Activated CD8-positive, alpha-beta memory T cell treated with anti-CD3 and anti-CD28 coated beads, Interleukin-2, amount 10 ng/mL, durations not matched to agents 7 days and 5 days (primary cell): ENCODE measurements at places on chromosomes 5 and 9.

GRCh38 chr5:74502479-74502950 lies 138.0 kb downstream of the ENC1 start:
- no peak for DNase-seq

DNA sequence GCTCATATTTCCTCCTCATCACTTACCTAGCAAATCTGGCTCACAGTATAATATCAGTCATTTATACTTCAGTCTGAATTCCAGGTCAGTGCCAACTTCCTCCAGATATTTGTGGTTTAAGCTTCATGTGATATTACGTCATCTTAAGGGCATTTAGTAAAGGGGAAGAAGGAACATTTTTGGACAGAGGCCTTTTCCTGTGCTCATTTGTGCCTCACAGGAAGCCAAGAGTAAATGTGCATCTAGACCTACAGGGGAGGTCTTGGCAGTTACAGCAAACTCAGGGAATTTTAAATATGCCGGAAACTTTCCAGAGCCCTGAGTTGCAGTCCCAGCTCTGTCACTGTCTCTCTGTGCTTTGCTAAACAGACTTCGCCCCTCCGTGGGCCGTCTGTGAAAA lies 12.3 kb upstream of the KCNIP1 start:
- no peak for DNase-seq

DNA sequence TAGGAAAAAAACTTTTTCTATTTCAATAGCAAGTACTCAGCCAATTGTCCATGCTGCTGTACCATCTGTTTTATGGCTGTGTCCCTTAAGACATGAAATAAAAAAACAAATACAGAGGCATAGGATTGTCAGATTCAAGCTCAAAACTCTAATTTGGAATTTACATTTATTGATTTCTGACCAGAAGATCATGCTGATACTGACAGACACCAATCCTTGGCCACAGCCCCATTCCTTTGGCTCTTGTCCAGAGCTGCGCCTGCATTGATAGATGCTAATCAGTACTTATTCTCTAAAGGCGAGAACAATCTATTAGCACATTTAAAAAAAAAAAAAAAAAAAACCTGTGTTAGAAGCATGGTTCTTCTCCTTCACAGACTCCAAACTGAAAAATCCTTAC lies 384.6 kb downstream of the TMEM232 start:
- DNase-seq = no peak

DNA sequence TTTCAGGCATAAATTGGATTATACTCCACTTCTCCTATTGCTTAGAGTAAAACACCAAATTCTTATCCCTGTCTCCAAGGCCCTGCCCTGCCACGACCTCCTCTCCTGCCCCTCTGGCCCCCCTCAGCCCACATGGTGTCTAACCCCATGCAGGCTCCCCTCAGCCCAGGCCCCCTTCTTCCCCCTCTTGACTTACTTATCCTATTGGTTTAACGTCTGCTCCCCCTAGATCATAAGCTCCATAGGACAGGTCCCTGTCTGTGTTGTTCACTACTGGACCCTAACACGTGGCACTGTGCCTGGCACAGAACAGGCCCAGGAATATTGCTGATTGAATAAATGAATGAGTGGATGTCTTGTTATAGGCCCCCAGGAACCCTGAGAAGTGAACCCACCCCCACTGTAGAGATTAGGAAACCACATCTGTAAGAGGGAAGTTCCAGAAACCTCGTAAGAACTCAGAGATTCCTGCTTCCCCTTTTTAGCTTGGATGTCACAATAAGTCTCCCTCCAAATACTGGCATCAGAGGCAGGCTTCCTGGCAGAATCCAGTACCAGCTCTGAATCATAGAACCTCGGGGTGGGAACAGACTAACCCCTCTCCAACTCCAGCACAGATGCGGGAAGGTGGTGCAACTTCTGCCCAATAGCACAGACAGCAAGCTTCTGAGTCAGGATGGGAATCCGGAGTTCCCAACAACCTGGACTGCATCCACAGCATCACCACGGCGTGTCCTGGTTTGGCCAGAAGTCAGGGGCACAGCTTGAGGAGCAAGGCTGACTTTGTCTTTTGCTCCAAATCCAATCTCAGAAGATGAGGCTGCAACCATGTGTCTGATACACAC lies 31.5 kb downstream of the HRH2 start:
- no peak for DNase-seq

DNA sequence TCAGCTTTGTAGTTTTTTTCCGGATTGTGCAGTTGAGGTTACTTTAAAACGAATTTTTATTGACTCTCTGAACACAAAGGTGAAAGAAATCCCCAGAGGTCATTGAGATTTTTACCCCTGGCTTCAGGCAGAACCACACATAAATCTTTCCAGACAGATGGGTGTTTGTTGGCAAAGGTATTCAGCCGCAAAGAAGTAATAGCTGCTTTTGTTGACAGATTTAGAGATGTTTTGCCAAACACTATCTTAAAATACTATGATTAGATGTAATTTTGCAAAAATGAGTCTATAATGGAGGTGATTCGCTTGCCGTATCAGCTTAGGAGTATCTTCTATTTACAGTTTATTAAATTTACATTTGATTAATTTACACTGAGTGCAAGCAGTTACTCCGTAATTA lies 418.3 kb upstream of the CLINT1 start:
- no peak for DNase-seq

GRCh38 chr5:27814983-27815382 lies 776.6 kb upstream of the CDH9 start:
- no peak for DNase-seq

DNA sequence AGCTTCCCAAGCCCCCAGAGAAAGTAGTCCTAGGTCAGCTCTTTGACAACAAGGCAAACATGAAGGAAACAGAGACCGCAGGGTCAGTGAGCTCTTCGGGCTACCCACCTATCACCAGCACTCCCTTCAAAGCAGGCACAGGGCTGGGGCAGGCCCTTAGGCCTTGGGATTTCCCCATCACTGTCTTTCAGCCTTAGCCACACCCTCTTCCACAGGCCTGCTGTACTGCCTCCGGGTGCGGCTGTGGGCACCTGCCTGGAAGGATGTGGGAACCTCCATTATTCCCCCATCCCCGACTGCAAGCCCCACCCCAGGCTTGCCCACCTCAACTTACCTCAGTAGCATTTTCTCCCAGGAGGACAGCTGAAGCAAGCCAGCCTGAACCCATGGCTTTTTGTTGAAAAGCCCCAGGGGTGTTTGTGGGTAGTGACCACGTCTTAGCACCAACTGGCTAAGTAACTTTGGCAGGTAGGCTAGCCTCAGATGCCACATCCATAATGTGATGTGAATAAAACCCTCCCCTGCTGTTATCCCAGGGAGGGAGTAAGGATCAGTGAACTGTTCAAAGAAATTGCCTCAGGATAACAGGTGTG lies 100.2 kb downstream of the PIK3R1 start:
- DNase-seq = peak; percentile 71

GRCh38 chr5:63053019-63053638 lies 474.5 kb downstream of the LRRC70 start:
- no peak for DNase-seq

DNA sequence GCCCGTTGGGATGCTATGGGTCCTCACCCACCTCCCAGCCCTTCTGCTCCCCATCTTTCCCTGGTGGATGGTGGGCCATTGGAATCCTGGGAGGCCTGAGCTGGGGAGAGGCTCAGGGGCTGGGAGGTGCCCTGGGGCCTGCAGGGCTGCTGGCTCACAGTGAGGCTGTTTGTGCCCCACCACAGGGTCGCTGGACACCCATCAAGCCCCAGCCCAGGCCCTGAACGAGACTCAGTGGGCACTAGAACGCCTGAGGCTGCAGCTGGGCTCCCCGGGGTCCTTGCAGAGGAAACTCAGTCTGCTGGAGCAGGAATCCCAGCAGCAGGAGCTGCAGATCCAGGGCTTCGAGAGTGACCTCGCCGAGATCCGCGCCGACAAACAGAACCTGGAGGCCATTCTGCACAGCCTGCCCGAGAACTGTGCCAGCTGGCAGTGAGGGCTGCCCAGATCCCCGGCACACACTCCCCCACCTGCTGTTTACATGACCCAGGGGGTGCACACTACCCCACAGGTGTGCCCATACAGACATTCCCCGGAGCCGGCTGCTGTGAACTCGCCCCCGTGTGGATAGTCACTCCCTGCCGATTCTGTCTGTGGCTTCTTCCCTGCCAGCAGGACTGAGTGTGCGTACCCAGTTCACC lies 4.9 kb upstream of the AIF1L start:
- no peak for DNase-seq

DNA sequence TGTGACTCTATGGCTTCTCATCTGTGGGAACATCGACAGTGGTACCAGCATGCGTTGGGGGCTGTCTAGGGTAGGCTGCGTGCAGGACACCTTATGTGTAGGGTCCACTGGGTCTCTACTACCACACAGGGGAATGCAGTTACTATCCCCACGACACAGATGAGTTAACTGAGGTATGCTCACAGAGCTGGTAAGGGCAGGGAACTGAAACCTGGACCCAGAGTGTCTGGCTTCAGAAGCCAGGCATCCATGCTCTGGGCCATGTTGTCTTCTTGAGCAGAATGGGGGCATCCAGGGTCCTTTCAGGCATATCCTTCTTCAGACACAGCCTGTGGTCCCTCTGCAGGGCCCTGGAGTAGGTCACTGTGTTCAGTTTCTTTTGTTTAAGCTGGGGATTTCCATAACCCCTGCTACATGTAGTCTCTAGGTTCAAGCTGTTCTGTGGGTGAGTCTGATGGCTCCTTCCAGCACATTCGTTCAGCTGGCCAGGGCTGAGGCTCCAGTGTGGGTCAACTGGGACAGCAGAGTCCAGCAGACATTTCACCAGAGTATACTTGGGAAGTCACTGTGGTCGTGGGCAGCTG lies 148.8 kb downstream of the GADD45G start:
- DNase-seq = no peak

DNA sequence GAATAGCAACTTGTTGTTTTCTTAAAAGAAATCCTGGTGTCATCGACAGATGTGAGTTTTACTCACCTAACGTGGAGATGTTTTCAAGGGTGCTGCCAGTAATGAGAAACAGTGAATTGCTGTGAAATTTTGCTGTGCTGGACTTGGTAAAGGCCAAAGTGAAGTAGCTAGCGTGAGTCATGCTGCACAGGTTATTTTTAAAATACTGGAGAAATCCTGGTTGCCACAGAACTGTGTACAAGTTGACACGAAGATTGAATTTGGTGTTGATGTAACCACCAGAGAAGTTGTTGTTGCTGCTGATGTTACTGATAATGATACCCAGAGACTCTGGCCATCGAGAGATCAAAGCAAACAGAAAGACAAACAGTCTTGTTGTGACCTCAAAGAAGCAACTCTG lies 187.9 kb upstream of the NFIL3 start:
- DNase-seq = no peak

- no peak for DNase-seq
Observed at GRCh38 chr5:118937393-118938061, 50.8 kb downstream of the DTWD2 start.

DNA sequence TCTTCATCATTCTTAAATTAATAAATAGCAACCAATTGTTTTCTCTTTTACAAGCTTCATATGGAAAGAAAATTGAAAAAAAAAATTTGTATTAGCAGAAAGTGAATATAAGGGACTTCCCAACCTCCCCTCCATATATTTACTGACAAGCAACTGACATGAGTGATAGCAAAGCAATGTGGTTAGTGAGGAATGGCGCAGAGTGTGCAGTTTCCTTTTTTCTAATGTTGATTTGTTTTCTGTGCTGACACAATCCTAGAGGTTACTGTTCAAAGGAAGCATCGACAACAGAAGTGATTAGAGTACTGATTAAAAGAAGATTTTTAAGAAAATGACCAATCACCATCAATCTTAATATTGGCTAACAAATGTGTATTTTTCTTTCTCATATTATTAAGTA lies 1.7 kb upstream of the PTGER4 start:
- DNase-seq = no peak

DNA sequence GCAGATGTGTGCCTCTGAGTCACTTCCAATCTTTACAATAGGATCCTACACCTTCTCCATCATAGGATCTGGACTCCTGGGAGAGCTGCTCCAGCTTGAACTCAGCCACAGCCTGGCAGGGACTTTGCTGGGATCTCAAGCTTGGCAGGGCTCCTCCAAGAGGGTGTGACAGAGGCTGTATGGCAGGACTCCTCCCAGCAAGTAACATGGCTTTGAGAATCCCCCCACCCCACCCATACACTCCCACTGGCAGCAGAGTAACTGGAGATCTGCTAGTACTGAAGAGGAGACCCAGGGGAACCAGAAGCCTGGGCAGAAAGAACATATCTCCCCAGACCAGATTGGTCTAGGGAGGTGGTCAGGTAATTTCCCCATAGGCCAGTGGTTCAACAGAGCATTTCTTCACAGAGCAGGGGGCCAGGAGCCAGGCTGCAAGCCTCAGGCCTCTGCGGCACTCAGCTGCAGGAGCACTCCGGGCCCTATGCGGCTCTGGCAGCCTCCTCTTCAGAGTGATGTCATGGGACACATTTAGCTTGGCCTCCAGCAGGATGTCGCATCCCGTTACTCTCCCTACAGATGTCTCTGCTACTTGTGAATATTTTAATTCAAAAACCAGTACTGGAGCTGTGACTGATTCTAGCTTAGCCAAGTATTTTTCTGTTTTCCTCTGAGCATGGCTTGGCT lies 1.7 kb upstream of the ACSL6 start:
- peak; percentile 37 for DNase-seq
